ENCODE measurements at places on chromosomes 7 and 10.

- DNase-seq: no peak
These were observed 21.9 kb upstream of the NEUROD6 start for GRCh38 chr7:31362401-31362800.

GRCh38 chr7:41027428-41028115 lies 675.3 kb downstream of the INHBA start:
- DNase-seq: no peak

GRCh38 chr7:81460250-81461045 lies 309.4 kb downstream of the HGF start:
- no peak for DNase-seq

DNA sequence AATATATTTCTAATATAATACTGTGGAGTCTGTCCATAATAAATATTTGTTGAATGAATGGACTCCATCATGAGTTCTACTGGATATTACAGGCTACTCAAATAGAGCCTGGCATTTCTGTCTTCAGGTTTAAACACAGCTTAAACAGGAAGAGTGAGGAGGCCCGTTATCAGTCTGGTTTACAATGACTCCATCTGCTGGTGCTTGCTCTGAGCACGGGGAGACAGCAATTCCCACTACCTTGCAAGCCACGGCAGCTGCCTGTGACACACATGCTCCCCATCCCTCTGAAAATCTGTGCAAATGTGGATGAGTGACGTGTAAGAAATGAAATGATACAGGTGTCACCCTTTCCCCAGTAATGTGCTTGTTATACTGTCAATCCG lies 293.5 kb upstream of the IMMP2L start:
- no peak for DNase-seq

DNA sequence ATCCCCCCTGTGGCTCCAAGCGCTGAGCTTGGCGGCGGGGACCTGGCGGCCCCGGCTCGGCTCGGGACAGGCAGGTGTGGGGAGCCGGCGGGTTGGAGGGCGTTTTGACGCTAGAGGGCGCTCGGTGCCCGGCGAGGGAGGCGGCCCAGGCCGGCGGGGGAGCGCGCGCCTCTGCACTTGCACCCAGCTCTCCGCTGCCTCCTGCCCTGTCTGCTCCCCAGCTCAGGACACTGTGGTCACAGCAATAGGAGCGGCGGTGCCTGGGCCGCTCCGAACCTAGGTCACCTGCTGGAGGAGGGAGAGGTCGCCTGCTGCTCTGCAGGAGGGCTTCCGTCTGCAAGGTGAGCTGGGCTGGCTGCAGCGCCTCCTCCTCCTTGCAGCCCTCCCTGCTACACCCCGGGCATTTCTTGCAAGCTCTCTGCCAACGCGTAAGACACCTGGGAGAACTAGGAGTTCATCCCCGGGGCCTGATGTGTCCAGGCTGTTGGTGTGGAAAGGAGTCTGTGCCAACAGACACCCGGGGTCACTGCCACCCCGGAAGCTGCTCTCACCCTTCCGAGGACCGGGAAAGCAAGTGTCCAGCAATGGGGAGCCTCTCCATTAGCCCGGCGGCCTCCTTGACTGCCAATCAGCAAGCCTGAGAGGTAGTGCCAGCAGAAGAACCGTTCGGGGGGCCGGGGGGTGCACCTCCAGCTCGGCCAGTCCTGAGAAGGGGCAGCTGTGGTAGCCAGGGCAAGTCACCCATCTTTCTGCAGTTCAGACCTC lies 620.4 kb downstream of the GALNT17 start:
- DNase-seq: no peak

GRCh38 chr10:132548106-132548823 lies 10.7 kb downstream of the INPP5A start:
- DNase-seq: no peak

GRCh38 chr7:1663857-1664651 lies 6.0 kb upstream of the ELFN1 start:
- no peak for DNase-seq

GRCh38 chr7:149787428-149788299 lies 14.3 kb upstream of the ZNF467 start:
- DNase-seq: no peak

- DNase-seq: no peak
These were observed 172.1 kb downstream of the CYP26A1 start for GRCh38 chr10:93245779-93246178.

DNA sequence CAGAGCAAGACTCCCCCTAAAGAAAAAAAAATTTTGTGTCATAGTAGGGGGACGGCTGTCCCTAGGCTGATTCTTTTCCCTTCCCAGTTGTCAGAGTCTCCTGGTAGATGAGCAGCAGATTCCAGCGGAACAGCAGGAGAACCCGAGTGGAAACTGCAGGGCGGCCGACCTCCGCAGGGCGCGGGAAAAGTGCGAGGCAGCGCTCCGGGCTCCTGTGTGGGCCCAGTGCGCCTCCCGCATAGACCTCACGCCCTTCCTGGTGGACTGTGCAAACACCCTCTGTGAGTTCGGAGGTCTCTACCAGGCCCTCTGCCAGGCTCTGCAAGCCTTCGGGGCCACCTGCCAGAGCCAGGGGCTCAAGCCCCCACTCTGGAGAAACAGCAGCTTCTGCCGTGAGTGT lies 46.0 kb downstream of the ZAN start:
- no peak for DNase-seq

- DNase-seq: no peak
These were observed 486.3 kb upstream of the PCDH15 start for GRCh38 chr10:55287346-55287745.

DNA sequence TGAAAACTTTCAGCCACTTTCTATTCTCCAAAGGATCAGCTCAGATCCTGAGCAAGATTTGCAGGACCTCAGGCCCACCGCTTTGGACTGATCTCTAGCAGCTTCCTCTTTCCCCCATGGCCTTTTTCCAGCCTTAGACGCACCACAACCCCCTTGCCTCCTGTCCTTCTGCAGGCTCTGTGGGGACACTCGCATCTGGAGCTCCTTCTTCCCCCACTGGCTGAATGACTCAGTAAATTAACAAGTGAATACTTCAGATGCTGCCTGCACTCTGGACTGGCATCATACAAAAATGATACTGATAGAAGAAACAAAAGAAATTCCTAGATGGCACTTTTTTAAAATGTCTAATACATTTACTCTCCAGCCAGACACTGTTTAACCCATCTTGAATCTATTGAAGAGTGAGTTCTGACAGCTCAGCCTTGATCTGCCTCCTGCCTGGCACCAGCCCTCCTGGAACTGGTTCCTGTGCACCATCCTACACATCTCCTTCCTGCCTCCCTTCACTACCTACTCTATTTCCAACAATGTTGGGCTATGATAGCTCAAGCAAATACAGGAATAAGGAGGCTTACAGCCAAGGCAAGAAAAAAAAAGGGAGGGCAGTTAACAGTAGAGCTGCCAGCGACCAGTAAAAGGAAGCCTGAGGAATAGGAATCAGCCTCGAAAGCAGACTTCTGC lies 3.3 kb downstream of the FRMPD2 start:
- no peak for DNase-seq

Data from cortex of kidney (tissue), 1 donor.